HCT116 (cell line): ENCODE measurements at places on chromosomes 2 and 18.

DNA sequence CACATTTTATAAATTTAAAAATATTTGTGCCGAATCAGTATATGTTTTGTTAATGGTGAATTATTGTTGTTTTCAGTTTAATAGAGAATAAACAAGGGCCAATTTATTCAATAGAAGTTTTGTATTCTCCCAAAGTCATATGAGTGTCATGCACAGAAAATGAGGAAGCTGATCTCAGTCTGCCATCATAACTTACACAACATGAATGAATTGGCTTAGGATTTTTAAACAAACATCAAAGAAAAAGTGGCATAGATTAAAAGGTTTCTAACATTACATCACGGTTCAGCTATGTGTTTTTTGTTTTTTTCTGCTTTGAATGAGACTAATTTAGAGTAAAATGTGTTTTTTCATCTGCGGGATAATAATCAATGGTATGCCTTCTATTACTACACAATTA, 123.4 kb upstream of the CTNNA2 start:
- no peak for DNase-seq

- DNase-seq = no peak
Observed at GRCh38 chr2:230358305-230358704, 31.3 kb downstream of the SP140L start.

- DNase-seq = peak; percentile 12
Observed at GRCh38 chr2:227597998-227598397, 695 bp upstream of the SCYGR2 start.

DNA sequence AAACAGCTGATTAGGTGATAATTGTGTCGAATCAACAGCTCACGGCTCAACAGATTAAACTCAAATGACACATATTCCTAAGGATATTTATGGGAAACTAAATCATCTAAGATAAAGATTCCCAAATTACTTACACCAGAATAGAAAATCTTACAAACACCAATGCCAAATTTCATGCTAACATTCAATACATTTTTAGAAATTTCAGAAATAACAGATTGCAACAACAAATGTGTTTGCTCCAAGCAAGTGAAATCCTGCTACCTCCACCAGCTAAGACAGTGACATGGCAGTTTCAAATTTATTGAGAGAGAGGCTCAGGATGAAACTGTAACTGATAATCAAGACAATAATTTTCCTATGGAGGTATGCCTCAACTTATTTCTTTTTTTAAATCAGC, 65.0 kb upstream of the EPB41L3 start:
- no peak for DNase-seq

- no peak for DNase-seq
Observed at GRCh38 chr2:223625652-223626051, 23.5 kb upstream of the SCG2 start.

- no peak for DNase-seq
Observed at GRCh38 chr2:217277646-217278398, 418.0 kb upstream of the TNP1 start.

- DNase-seq = no peak
Observed at GRCh38 chr2:69083235-69083748, 70.3 kb downstream of the ANTXR1 start.

- peak; percentile 31 for DNase-seq
Observed at GRCh38 chr18:63119647-63120046, 199.9 kb downstream of the BCL2 start.

GRCh38 chr2:174699993-174700766, 64.1 kb downstream of the CHRNA1 start:
- peak; percentile 34 for DNase-seq
